ENCODE measurements at places on chromosomes 12 and 14.

DNA sequence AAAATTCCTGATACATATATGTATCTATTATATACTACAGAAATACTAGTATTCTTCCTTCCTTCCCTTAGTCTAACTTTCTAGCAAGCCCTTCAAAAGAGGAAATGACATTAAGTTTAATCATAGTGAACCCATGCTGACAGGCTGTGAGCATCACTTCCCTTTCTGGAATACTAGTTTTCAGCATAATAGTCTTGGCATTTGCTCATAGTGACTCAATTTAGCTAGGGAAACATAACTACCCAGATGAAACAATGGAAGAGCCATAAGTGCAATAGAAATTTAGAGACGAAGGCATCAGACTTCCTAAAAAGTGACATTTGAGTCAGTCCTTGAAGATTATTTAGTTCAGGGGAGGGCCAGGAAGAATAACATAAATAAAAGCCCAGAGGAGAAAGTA is 184.5 kb upstream of the CRY1 start:
- DNase-seq, result peak; percentile 61

DNA sequence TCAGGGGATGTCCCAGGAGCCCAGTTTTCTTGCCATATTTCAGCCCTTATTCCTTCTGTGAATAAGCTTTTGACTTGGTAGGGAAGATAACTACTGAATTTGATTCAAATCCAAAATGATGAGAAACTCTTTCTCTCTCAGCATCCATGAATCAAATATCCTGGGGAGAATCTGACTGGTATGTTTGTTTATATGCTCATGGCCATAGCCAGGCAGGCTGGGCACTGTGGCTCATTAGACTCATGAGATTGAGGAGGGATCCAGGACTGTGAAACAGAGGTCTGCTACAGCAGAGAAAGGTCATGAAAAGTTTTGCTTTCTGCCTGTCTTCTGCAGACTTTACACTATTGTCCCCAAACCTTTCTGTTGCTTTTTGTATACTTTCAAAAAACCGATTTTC is 346.4 kb upstream of the ATP2B1 start:
- no peak for DNase-seq

DNA sequence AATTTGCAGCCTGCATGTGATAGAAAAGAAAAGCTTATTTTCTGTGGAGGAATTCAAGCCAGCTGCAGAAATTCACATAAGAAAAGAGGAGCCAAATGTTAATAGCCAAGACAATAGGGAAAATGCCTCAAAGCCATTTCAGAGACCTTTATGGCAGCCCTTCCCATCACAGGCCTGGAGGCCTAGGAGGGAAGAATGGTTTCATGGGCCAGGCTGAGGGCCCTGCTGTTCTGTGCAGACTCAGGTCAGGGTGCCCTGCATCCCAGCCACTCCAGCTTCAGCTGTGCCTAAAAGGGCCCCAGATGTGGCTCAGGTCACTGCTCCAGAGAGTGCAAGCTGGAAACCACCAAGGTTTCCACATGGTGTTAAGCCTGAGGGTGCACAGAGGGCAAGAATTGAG is 21.2 kb upstream of the CCDC88C start:
- DNase-seq, result no peak

GRCh38 chr14:34794217-34794616 is 79.8 kb upstream of the CFL2 start:
- no peak for DNase-seq

- no peak for DNase-seq
Measured at GRCh38 chr12:113471619-113472171, at the start of gene LHX5. LHX5 (minus strand) TSS chr12:113471871; CDS start chr12:113471498, 373 bp downstream.

- DNase-seq, result no peak
Measured at GRCh38 chr12:52796839-52797528, 1.1 kb upstream of the KRT3 start.

DNA sequence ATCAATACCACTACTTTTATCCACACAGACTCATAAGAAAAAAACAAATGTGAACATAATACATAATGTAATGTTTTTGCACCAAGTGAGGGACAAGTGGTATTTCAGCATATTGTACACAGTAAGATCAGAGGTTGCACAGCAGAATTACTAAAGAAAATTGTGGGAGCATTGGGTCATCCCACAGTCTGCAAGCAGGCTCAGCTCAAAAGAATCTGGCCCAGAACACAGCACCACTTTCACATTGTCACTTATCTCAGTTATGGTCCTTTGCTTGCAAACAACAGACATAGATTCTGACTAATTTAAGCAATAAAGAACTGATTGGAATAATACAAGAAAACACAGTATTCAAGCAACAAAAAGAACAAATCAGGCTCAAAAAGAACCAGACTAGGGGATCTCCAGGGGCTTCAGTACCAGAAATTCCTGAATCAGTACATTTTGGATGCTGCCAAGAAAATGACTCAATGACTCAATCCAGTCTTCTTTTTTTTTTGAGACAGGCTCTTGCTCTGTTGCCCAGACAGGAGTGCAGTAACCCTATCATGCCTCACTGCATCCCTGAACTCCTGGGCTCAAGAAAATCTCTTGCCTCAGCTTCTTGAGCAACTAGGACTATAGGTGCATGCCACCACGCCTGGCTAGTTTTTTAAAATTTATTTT is 42.9 kb upstream of the EEA1 start:
- peak; percentile 49 for DNase-seq

DNA sequence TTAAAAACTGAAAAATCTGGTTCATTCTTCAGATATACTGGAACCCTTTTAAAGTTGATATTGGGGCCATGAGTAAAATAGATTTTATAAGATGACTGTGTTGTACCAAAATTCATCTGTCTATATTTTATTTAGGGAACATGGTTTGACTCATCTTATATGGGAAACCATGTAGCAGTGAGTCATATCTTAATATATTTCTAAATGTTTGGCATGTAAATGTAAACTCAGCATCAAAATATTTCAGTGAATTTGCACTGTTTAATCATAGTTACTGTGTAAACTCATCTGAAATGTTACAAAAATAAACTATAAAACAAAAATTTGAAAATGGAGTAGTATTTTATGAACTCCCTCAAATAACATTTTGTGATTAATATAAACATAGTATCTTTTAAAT is 14.2 kb downstream of the PTGER2 start:
- DNase-seq, result no peak

GRCh38 chr14:51182131-51182565 is 57.9 kb upstream of the TMX1 start:
- no peak for DNase-seq

DNA sequence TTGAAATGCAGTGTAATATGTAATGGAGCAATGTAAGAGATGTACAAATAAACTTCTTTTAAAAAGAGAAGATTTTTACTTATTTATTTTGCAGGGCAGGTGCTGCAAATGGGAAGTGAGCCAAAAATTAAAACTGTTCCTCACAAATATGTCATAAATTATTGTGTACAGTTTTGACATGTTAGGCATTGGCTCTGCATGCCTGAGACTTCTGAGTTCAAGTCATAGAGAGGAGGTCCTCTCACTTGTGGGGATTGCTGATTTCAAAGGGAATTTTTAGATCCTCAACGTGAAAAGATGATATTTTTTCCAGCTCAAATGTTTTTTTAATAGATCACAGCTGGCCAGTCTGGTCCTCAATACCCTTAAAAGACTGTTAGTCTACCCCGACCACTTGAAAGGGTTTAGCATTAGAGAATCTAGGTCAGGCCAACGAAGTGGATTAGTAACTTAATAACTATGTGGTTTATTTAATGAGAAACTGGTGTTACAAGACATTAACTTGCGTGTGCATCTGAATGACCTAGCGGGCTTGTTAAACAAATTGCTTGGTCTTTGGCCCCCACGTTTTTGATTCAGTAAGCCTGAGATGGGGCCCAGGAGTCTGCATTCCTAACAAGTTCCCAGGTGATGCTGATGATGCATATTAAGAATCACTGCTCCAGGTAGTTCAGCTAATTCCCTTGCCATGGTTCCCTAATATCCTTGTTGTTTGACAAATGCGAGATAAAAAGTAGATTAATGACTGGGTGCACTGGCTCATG is 30.9 kb upstream of the WDR89 start:
- peak; percentile 3 for DNase-seq

DNA sequence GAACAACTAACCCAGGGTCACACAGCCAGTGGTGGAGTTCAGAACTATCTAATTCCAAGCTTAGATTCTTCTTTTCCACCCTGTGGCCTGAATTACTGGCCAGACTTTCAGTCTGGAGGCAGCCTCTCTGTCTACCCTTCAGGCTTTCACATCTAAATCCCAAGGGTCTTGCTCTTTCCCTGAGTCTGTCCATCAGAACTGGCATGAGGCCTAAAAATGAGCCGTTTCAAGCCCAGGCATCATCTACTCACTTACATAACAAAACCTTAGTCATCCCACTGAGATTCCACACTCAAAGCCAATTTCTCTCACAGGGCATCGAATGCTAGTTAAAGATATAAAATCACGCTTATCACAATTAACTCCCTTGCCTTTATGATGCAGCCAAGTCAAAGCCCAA is 1.3 kb upstream of the PTGDR start:
- DNase-seq, result peak; percentile 42

DNA sequence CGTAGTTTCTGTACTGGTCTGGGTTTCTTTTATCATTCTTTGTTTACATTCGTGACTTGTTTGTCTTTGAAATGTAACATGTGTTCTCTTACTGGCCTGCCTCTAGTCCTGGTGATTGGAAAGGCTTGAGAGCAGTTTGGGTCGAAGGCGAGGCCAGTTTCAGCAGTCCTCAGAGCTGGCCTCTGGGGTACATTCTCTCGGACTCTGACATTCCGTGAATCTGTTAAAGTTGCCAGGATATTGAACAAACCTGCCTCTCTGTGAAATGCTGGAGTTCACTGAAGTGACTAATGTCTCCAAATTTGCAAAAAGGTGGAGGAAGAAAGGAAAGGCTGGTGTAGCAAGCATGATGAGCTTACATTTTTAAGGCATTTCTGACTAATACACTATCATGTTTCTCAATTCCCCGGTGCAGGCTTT is 1.5 kb downstream of the PLEKHA5 start:
- DNase-seq, result no peak

GRCh38 chr12:89782807-89783206 is 74.2 kb upstream of the ATP2B1 start:
- no peak for DNase-seq

GRCh38 chr12:82448911-82449578 is 90.7 kb downstream of the METTL25 start:
- DNase-seq, result no peak

GRCh38 chr12:3923021-3923420 is 49.8 kb upstream of the PARP11 start:
- DNase-seq, result no peak

GRCh38 chr12:104177663-104178501 is 37.7 kb upstream of the TXNRD1 start:
- peak; percentile 94 for DNase-seq

DNA sequence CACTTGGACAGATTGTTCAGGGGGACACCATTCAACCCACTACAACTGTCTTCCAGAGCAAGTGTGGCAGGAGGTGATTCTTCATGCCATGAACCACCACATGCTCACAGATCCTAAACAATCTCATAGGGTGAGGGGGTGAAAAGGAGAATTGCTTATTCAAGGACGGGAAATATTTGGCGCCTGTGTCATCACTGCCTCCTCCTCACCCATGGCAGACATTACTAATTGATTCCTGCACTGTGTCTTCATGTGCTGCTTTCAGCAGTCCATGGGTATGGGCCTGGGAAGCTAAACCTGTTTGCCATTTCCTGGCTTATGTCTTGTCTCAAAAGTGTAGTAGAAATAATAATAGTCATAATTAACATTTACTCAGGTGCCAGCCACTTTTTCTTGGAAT is 31.3 kb downstream of the MMAB start:
- no peak for DNase-seq

- DNase-seq, result no peak
Measured at GRCh38 chr12:57575771-57576612, 15.0 kb upstream of the PIP4K2C start.

- no peak for DNase-seq
Measured at GRCh38 chr12:6891646-6892001, 13.0 kb upstream of the LRRC23 start.

DNA sequence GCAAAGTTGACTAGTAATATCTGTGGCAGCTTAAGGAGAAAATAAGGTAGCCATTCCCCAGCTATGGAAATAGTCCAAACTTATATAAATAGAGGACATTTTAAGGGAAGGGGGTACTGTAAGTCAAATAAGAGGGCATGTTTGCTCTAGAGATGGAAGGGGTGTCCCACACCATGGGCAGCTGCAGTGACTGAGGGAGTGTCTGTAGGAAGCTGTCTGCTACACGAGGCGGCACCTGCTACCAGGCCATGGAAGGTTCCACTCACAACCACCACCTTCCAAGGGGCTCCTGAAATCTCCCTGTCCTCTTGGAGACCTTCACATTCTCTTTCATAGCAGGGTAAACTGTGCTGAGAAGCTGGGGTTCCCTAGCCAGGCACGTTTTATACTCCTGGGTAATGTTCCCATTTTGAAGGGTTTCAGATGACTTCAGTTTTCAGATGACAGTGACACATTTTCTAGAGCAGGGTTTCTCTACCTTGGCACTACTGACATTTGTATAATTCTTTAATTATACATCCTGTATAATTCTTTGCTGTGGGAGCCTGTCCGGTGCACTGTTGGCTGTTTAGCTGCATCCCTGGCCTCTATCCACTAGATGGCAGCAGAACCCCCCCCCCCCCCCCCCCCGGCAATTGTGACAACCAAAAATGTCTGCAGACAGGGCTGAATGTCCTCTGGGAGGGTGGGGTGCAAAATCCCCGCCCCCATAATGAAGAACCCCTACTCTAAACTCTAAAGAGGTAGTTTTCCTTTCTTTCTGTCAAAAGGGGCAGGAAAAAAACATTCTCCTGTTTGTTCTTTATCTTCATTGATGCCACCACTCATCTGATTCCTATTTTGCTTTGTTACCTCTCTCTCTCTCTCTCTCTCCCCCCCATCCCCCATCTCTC is 11.6 kb upstream of the SMCO2 start:
- no peak for DNase-seq

- no peak for DNase-seq
Measured at GRCh38 chr12:45235087-45236025, 19.5 kb downstream of the ANO6 start.

DNA sequence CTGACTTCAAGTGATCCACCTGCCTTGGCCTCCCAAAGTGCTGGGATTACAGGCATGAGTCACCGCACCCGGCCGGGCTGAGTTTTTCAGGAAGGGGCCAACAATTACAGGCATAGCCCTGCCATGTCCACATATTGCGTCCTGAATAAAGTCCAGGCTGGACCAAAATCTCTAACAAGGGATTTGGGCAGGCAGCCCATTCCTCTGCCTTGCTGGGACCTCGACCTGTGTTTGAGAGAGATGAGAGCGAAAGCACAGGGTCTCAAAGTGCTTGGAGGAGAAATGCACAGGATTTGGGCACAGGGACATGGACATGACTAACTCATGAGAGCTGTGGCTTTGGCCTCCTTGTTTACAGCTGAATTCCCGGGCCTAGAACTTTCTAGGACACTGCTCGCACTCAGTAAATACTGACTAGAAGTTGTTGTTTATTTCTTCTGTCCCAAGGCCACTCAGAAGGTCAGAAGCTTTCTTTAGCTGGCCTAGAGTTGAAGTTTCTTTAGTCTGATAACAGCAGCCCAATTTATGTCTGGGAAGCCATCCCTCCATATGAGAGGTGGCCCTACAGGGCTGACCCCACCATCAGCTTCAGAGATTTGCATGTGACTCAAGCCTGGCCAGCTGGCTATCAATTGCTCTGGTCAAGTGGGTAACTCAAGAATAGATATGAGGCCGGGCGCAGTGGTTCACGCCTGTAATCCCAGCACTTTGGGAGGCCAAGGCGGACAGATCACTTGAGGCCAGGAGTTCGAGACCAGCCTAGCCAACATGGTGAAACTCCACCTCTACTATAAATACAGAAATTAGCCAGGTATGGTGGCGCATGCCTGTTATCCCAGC is 11.7 kb downstream of the CAMKK2 start:
- no peak for DNase-seq
